ENCODE measurements at places on chromosomes 13 and 19.

- H3K4me1 ChIP-seq, result peaks cover 15% of the 10 kb centered on the region
- H3K36me3 ChIP-seq, result peaks cover 12% of the 10 kb centered on the region
- DNase-seq, result no peak
- H3K27me3 ChIP-seq, result no peaks in the 10 kb centered on the region
These were observed 3.5 kb upstream of the HOOK2 start for GRCh38 chr19:12778905-12779161.

GRCh38 chr13:20192836-20193161 is at the start of gene GJB2:
GJB2 (minus strand) TSS chr13:20192938; CDS start chr13:20189581, 3,357 bp downstream.
- peaks cover 10% of the 10 kb centered on the region for H3K4me1 ChIP-seq
- H3K36me3 ChIP-seq, result no peaks in the 10 kb centered on the region
- no peak for DNase-seq
- no peak within 1 kb of the TSS for H3K27ac ChIP-seq
- peak within 1 kb of the TSS; percentile 77 for H3K4me3 ChIP-seq
- peaks cover 82% of the 10 kb centered on the region for H3K27me3 ChIP-seq

DNA sequence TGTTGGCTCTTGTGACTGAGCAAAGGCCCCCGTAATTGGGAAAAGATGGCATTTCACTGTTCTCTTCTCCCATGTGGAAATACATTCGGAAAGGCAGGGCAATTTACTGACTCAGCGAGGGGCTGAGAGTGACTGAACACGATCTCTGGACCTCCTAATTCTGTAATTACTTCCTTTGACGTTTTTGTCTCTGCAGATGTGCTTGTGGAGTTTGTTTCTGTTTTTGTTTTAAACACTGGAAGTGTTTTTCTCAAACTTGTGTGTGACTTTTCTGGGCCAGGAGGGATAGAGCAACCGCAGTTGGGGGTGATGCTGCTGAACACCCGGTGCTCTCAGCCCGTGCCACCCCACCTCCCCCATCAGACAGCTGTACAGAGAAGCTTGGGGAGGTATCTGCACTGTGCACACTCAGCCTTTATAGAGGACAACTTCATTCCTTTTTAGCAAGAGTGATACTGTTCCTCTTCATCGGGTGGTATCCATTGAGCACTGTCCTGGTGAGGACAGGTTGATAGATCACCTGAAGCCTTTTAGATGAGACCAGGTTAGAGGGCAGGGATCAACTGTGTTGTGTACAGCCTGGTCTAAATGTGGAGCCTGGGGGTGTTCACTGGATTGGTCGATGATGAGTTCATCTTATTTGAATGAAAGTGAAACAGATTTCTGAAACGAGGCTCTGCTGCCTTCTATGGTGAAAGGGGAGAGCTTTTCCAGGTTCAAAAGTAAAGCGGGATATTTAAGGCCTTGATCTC is 117.4 kb downstream of the ESD start:
- peak; percentile 43 for DNase-seq
- no peaks in the 10 kb centered on the region for H3K27me3 ChIP-seq
- no peak overlapping the region for H3K4me3 ChIP-seq
- no peak overlapping the region for H3K27ac ChIP-seq

DNA sequence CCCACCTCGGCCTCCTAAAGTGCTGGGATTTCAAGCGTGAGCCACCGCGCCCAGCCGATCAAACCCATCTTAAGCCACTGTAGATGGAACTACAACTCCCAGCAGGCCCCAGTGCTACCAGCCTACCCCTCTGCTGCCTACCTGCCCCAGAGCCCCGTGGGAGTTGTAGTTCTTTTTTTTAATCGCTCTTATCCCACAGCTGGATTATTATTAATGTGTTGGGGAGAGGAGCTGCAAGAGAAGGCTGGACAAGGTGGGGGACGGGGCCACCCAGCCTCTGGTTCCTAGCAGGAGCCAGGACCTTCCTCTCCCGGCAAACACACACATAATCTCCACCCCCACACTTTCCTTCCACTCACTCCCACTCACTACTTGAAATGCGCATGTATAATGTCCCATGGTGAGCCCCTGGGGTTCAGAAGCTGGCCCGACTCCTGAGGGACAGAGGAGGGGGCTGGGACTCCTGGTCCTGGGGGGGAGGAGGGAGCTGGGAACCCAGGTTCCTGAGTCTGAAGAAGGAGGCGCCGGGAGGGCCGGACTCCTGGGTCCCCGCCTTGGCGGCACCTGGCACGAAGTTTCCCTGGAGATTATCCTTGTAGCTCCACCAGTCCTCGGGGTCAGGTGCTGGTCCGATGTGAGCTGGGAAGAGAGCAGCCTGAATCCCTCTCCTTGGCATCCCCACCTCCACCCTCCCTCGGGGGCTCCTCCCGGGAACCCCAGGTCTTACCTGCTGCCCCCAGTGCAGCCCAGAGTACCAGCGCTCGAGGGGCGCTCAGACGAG is 958 bp downstream of the CA11 start:
- peaks cover 12% of the 10 kb centered on the region for H3K36me3 ChIP-seq
- peak; percentile 72 for DNase-seq
- no peaks in the 10 kb centered on the region for H3K27me3 ChIP-seq
- peaks cover 33% of the 10 kb centered on the region for H3K4me1 ChIP-seq

DNA sequence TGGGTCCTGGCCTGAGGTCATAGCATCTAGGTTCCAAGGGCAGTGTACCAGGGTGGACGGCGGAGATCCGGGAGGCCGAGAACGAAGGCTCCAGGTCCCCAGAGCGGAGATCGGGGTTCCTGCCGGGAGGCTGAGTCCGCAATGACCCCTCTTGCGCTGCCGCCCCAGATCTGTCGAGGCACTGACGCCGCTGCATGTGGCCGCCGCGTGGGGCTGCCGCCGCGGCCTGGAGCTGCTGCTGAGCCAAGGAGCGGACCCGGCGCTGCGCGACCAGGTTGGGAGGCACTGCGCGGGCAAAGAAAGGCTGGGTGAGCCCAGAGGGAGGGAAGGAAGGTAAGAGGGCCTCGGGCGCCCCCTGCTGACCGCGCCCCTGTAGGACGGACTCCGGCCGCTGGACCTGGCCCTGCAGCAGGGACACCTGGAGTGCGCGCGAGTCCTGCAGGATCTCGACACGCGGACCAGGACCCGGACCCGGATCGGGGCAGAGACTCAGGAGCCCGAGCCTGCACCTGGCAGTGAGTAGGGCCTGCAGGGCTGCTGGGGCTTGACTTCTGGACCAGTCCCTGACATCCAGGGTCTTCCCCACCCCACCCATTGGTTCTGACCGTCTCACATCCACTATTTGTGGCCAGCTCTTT is 906 bp downstream of the ANKLE1 start:
- H3K4me3 ChIP-seq, result peak overlapping the region; percentile 83
- peaks cover 9% of the 10 kb centered on the region for H3K4me1 ChIP-seq
- peak; percentile 71 for DNase-seq
- H3K36me3 ChIP-seq, result peaks cover 6% of the 10 kb centered on the region
- no peak overlapping the region for H3K27ac ChIP-seq
- peaks cover 4% of the 10 kb centered on the region for H3K27me3 ChIP-seq

DNA sequence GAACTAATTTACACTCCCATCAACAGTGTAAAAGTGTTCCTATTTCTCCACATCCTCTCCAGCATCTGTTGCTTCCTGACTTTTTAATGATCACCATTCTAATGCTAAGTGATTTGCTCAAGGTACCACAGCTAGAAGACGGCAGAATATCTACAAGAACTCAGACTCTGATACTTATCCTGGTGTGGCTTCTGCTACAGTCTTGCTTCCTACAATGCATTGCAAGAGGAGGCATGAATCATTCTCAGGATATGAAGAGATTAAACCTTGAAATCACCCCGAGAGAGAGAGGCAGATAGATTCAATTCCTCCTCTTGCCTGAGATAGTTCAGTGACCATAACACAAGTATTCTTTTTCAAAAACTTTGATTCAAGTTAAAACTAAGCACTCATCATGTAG is 306.4 kb downstream of the TBC1D4 start:
- no peak for DNase-seq
- no peaks in the 10 kb centered on the region for H3K4me1 ChIP-seq
- H3K27ac ChIP-seq, result no peak overlapping the region
- no peaks in the 10 kb centered on the region for H3K36me3 ChIP-seq

DNA sequence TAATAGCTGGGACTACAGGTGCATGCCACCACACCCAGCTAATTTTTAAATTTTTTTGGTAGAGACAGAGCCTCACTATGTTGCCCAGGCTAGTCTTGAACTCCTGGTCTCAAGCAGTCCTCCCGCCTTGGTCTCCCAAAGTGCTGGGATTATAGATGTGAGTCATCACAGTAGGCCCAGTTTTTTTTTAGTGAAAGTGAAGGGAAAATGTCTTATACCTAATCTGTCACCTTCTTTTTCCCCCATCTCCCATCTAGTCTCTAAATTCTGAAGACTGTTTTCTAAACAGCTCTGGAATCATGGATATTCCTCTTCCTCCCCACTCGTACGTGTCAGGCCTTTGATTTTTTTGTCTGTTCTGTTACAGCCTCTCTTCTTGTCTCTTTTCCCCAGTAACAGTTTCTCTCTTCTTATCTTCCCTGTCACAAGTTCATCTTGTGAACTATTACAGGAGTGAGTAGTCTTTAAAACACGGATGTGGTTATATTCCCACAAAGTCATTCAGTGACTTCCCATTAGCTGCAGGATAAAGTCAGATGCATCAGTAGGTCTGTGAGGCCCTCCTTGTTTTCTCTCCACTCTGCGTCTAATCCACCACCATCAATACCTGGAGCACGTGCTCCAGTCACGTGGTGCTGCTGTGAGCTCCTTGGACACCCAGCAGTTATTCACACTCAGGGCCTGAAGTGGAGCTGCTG is 2.9 kb downstream of the CDC16 start:
- H3K27ac ChIP-seq, result no peak overlapping the region
- no peak overlapping the region for H3K4me3 ChIP-seq
- H3K36me3 ChIP-seq, result peaks cover 60% of the 10 kb centered on the region
- no peak for DNase-seq

DNA sequence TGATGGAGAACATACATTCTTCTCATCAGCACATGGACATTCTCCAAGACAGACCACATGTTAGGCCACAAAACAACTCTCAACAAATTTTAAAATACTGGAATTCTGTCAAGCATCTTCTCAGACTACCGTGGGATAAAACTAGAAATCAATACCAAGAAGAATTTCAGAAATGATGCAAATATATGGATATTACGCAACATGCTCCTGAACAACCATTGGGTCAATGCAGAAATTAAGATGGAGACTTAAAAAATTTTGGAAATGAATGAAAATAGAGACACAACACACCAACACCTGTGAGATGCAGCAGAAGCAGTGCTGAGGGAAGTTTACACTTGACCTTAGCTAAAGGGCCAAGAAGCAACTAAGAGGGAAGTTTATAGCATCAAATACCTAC is 162.8 kb downstream of the CACNA1A start:
- H3K36me3 ChIP-seq, result peaks cover 3% of the 10 kb centered on the region
- peaks cover 59% of the 10 kb centered on the region for H3K27me3 ChIP-seq
- no peak overlapping the region for H3K27ac ChIP-seq
- H3K4me3 ChIP-seq, result no peak overlapping the region
- H3K4me1 ChIP-seq, result no peaks in the 10 kb centered on the region
